ENCODE measurements at places on chromosomes 11 and 22. TPM values are rescaled to one million over a fixed set of nuclear protein-coding genes. Genes with fewer than 3 reads are reported as not detected.

Gene RFPL3
- not detected for total RNA-seq

GRCh38 chr11:94184362-94184761 lies 55.7 kb downstream of the PANX1 start:
- H3K4me3 ChIP-seq: peak overlapping the region; percentile 54
- H3K27me3 ChIP-seq: no peaks in the 10 kb centered on the region
- H3K27ac ChIP-seq: peak overlapping the region; percentile 29
- peaks cover 14% of the 10 kb centered on the region for H3K36me3 ChIP-seq

- no peak for DNase-seq
- H3K36me3 ChIP-seq: peaks cover 46% of the 10 kb centered on the region
- H3K4me3 ChIP-seq: no peak overlapping the region
Measured at GRCh38 chr11:134261626-134262488, 8.5 kb downstream of the ACAD8 start.

- no peak for DNase-seq
- H3K36me3 ChIP-seq: no peaks in the 10 kb centered on the region
- no peaks in the 10 kb centered on the region for H3K27me3 ChIP-seq
- H3K4me3 ChIP-seq: peak overlapping the region; percentile 47
- peak overlapping the region; percentile 89 for H3K27ac ChIP-seq
Measured at GRCh38 chr11:2306452-2306823, 4.6 kb downstream of the TSPAN32 start.

Gene CHST1
- 48.7 TPM for total RNA-seq

DNA sequence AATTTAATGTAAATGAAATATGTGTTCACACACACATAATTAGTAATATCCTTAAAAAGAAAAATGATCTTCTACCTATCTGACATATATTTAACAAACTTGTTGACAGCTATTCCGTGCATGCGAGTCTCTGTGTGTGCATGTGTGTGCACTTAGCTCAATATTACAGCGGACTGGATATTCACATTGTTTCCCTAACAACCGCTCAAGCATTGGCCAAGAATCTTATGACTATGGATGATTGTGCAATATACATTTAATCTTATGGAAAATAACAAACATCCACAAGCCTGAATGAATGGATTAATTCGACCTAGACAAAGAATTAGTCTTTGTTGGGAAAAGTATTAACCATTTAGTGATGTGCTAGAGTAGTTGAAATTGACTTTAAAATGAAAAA lies 1078.6 kb downstream of the LRRC4C start:
- no peaks in the 10 kb centered on the region for H3K4me1 ChIP-seq
- H3K27me3 ChIP-seq: no peaks in the 10 kb centered on the region
- H3K4me3 ChIP-seq: no peak overlapping the region

DNA sequence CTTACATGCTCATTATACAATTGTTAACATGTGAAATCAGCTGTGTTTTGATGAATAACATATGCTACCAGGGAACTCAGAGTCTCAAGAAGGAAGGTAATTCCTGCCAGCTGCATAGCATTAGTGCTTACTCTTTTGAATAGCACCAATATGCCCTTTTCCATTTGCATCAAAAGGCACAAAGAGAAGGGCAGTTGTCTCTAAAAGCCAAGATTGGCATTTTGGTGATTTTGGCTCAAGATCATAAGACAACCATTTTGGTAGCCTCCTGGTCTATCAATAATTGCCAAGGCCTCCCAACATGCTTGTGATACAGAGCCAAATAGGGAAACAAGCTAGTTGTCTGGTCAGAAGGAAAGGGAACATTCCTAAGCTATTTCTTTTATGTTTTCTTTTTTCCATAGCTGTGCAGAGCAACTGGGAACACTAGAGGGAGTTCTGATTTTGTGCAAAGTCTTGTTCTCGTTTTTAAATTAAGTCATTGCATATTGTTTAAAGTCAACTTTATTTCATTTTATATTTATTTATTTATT lies 416.7 kb upstream of the CHORDC1 start:
- no peaks in the 10 kb centered on the region for H3K27me3 ChIP-seq
- H3K27ac ChIP-seq: no peak overlapping the region
- DNase-seq: no peak
- no peaks in the 10 kb centered on the region for H3K36me3 ChIP-seq
- H3K4me3 ChIP-seq: no peak overlapping the region
